ENCODE measurements at places on chromosomes 1 and 21.
A peak's percentile ranks its signal among the peaks of the same experiment; 100 is the strongest.

- no peak for DNase-seq
Measured at GRCh38 chr21:32372755-32373154, 20.1 kb downstream of the URB1 start.

DNA sequence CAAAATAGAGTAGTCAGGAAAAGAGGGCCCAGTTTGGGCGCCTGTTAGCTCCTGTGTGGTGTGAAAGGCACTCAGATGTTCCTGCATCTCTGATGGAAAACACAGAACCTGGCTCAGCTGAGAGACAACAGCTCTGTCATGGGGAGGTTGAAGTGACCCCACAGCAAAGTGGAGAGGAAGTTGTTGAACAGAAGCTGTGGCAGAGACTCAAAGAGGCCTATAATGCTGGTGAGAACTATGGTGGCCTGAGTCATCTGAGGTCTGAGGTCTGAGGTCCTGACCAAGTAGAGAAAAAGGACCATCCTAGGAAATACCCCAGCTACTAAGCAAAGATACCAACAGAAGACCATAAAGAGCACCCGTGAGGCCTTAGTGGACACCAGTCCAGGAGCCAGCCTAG is 45.6 kb upstream of the JAK1 start:
- DNase-seq, result no peak

DNA sequence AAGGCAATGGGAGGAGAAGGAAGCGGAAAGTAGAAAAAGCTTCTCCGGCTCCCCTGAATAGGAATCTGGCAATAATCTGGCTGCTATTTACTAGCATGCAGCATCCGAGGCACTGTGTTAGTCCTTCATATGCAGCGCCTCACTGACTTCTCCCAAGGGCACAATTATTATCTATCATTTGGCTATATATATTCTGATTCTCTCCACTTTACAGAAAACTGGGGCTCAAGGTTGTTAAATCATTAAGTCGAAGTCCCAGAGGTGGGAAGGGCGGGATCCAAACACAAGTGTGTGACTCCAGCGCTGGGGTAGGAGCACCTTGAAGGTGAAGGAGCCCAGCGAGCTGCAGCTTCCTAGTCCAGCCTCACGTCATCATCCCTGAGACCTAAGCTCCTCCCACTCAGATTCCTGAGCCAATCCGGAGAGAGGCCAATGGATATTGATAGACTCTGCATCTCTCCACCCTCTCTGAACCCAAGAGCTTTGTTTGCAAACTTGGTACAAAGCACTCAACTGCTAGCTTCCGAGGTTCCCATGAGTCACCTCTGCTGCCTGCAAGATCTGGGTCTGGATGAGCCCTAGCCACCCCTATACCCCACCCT is 16.6 kb upstream of the EYA3 start:
- peak; percentile 8 for DNase-seq

GRCh38 chr1:156356262-156356874 is 12.6 kb upstream of the RHBG start:
- no peak for DNase-seq

- no peak for DNase-seq
Measured at GRCh38 chr1:6162773-6163172, 17.3 kb downstream of the CHD5 start.

DNA sequence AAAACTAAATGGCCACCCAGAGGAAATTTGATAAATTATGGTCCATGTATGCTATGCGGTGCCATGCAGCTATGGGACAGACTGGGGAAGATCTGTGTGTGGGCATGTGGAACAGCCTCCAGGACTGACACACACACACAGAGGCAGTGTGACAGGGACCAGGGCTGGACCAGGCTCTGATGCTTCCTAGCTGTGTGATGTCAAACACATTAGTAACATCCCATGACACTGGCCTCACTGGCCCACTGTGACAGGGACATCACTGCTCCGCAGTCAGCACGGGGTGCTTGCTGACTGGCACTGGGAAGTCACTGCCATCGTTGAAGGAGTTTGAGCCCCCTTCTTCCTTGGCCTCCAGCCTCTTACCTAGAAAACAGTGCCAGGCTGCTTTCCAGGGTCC is 13.9 kb downstream of the RAP1GAP start:
- DNase-seq, result no peak

GRCh38 chr1:167447521-167448136 is 70.7 kb downstream of the CD247 start:
- no peak for DNase-seq

DNA sequence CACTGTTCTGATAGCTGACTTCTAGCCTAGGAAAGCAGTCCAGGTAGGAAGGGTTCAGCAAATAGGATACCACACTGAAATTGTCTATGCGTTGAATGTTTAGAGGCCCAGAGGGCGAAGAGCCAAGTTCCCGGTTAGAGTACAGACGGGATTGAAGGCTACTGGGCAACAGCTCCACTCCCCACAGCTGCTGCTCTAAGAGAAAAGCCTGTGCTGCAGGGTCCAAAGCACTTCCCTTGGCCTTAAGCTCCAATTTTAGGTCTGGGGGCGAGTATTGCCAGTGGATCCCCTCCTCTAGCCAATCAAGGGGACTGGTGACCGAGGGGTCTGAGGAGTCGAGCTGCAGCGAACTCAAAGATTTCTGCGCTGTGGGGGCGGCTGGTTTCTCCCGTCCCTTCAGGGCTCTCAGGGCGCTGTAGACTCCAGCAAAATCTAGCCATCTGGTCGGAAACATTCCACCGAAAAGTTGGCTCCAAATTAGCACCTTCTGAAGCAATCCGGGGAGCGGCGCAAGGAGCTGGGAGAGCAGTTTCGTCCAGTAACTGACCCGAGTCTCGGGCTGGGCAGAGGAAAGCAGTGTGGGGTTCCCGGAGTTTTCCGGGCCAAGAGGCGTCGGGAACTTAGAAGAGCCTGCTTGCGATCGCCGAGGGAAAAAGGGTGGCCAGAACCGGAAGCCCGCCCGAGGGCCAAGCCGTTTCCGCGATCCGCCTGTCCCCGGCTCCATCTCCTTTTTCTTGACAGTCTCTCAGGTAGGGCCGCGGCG is 748 bp downstream of the PPP1R15B start:
- no peak for DNase-seq

DNA sequence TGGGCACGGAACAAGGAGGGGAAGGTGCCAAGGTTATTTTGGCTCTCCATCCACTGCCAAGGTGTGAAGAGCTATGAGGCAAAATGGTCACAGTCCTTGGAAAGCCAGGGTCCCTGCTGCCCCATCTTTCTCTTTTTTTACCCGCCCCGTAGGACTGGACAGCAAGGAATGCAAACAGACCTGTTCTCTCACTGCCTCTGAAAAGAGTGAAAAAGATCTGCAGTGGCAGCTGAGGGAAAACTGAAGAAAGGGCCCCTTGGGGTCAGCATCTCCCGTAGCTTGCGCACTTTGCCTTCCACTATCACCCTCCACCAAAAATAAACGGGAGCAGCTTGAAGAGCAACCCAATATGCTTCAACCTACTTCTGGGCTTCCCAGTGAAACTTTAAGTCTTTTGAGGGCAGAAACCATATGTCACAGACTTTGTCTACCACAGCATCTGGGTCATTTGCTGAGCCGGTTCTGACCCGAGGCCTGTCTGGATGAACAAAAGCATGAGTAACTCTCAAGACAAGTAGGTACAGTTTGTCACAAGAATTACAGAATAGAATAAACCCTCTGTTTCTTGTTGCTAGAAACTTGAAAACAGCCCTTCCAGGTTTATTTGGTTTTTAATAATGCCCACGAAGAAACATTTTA is 9.4 kb upstream of the KIF14 start:
- DNase-seq, result no peak

- DNase-seq, result peak; percentile 67
Measured at GRCh38 chr1:175757381-175758015, 14.1 kb upstream of the TNR start.

DNA sequence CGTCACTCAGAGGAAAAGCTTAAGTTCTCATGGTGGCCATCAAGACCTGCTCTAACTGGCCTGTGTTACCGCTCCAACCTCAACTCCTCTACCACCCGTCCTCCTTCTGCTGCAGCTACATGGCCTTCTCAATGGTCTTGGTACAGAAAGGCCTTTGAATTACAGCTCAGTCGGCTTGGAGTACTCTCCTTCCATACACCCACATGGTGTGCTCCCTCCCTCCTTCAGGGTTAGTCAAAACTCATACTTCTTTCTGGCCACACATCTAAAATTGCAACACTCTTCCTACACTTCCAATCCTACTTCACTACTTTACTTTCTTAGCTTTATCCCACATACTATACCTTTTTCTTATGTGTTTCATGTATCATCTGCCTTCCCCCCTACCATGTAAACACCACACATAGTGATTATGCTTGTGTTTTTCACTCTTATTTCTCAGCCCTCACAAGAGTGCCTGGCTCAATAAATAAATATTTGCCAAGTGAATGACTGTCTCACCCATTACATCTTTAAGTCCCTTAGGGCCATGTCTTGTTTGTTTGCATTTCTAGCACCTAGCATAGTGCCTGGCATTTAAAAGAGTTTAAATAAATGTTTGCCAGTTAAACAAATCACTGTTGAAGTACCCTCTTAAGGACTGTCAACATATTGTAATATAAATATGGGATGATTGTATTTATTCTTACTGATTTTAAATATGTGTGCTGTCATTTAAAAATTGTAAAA is 37.6 kb upstream of the HMCN1 start:
- DNase-seq, result no peak

DNA sequence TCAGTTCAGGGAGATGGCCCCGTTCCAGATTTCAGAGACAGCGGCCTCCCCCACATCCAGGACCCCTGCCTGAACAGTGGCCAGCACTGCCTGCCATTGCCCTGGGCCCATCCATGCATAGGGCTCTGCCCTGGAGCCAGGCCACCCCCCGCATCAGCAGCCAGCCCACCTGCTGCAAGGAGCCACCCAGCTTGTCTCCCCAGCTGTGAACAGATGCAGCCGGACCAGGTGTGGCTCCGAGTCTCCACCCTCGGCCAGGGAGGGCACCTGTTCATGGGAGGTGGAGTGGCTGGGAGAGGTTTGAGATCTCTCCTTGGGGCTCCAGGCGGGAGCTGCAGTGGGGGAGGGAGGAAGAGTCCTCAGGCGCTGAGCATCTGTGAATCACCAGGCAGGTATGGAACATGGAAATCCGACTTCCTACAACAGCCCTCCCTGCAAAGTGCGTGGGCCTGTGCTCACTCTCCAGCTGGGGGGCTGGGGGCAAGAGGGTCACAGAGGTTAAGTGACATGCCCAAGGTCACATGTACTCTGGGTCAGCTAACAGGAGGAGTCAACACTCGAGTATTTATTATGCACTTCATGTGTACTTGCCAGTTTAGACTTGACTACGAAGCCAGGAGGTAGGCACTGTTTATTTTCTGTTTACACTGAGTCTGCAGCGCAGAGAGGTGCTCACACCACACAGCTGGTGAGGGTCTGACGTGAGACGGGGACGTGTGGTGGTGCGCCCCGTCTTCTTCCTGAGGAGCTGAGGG is 4.8 kb upstream of the HES5 start:
- no peak for DNase-seq

- DNase-seq, result no peak
Measured at GRCh38 chr21:21279193-21279901, 281.1 kb downstream of the NCAM2 start.

GRCh38 chr1:12047120-12047876 is 15.8 kb upstream of the TNFRSF8 start:
- DNase-seq, result no peak

DNA sequence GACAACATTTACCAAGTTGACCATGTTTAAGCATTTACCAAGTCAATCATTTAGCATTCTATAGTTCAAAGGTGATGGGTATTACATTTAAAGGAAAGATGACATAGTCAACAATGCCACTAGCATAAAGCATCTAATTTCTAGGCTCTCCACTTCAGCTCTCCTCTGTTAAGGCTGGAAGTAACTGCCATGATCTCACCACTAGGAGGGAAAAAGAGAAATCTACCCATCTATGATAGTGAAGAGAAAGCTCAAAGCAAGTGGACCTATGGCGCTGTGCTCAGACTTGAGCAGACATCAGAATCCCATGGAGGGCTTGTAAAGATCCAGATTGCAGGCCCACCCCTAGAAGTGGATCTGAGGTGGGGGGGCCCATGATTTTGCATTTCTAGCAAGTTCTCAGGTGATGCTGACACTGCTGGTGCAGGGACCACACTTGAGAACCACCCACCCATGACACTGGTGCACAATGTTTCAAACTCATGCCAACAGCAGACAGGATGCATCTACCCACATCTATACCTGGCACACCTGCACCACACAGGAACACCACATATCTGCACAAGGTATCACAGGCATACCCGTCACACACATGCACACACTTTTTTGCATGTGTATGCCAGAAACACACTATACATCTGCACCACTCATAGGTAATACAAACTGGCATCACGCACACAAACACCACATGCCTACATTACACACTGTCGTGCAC is 392.9 kb upstream of the RUNX1 start:
- DNase-seq, result no peak

DNA sequence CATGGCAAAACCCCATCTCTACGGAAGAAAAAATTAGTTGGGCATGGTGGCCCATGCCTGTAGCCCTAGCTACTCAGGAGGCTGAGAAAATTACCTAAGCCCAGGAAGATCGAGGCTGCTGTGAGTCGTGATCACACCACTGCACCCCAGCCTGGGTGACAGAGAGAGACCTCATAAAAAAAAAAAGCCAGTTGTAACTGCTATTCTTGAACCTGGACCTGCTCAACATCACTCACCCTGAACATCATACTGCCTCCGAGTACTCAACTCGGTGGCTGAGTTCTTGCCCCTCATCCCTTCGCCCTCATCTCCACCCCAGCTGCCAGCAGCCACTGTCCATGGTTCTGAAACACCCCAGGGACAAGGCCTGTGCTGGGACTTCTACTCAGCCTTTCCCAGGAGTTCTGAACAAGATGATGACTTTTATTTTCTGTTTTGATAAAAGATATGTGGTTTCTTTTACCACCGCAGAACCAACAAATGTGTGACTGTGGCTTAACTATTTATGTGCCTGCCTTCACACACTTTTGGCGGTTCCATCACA is 5.4 kb upstream of the DISP3 start:
- peak; percentile 62 for DNase-seq

DNA sequence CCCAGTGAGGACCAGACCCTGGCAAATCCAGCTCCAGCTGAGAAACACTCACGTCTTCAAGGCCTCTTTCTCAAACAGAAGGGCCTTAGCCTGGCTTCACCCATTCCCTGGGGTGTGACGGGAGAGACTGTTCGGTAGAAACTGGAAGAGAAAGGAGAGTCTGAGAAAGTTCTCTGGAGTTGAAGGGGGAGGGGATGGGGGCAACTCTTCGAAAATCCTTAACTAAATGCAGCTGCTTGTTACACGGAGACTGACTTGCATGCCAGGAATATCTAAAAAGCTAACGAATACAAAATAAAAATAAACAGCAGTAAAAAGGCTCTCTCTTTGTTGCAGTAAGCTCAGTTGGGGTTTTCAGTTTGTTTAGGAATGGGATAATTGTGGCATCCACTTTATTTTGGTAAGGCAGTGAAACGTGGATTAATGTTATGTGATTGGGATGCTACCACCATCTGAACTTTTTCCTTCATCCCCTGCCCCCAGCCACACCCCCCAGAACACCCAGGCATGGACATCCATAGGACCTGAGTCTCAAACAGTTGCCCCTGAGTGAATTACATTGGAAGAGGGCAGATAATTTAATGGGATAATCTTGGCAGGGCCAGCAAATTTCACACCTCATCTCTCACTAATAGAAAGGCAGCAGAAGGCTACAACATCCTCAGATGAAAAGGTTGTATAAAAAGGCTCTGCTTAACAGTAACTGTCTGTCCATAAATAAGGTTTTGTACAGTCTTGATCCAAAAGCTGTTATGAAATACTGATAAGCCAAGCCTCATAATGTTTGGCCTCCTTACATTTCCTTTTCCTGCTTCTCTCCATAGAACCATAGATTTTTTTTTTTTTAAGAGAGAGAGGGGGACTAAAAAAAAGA is 5.8 kb downstream of the ROR1 start:
- DNase-seq, result no peak
